ENCODE measurements at places on chromosomes 1 and 21.
A peak's percentile ranks its signal among the peaks of the same experiment; 100 is the strongest.

GRCh38 chr1:166156674-166157073 is 10.1 kb downstream of the FAM78B start:
- no peak for DNase-seq

DNA sequence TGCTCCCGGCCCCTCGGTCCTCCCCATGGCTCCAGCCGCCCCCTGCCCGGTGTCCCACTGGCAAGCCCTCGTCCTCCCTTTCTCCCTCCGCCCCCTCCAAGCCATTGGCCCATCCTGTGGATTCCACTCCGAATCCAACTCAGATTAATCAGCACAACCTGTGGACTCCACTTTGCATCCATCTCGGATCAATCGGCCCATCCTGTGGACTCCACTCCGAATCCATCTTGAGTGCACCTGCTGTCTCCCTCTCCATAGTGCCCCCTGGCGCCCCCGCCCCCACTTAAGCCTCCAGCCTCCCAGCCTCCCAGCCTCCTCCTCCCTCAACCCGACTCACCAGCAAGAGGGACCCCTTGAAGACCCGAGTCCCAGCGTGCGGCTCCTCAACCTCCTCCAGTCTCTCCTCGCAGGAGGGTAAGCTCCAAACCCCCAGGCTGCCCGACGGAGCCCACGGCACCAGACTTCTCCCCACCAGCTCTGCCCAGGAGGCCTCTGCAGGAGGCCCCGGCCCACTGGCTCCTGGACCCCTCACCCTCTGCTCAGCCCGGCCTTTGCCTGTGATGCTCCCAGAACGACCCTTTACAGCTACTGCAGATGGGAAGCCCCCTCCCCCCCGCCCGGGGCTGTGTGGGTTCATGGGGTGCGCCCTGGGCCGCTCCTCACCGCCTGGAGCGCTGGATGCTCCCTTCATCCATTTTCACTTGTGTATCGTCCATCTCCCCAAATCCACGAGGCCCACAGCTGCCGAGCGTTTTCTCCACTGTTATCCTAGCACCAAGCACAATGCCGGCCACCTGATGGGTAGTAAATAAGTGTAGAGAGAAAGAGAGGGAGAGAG is 40.6 kb upstream of the TSPEAR start:
- no peak for DNase-seq

GRCh38 chr1:75520862-75521475 is 89.9 kb downstream of the SLC44A5 start:
- no peak for DNase-seq

- DNase-seq = no peak
Observed at GRCh38 chr1:211521102-211521815, 29.3 kb upstream of the RD3 start.

DNA sequence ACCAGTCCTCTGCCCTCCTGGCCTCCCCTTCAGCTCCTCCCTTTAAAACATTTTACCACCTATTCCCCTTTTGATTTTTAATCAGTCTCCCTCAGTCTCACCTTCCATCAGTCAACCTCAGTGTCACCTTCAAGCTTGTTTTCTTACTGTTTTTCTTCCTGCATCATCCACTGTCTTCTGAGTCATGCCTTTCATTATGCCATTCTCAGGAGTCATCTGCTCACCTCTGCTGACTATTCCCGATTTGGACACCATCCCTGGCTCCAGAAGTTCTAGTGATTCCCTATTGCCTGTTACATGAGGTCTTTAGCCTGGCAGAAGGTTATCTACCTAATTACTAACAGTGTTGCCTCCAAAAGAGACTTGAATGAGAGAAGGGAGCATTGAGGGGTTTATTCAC is 23.9 kb downstream of the NFASC start:
- no peak for DNase-seq

GRCh38 chr1:12617901-12618660 is at the start of gene DHRS3:
TSS of gene DHRS3 (minus strand) at chr1:12618210. CDS start at chr1:12617348, 862 bp downstream.
- DNase-seq = no peak

DNA sequence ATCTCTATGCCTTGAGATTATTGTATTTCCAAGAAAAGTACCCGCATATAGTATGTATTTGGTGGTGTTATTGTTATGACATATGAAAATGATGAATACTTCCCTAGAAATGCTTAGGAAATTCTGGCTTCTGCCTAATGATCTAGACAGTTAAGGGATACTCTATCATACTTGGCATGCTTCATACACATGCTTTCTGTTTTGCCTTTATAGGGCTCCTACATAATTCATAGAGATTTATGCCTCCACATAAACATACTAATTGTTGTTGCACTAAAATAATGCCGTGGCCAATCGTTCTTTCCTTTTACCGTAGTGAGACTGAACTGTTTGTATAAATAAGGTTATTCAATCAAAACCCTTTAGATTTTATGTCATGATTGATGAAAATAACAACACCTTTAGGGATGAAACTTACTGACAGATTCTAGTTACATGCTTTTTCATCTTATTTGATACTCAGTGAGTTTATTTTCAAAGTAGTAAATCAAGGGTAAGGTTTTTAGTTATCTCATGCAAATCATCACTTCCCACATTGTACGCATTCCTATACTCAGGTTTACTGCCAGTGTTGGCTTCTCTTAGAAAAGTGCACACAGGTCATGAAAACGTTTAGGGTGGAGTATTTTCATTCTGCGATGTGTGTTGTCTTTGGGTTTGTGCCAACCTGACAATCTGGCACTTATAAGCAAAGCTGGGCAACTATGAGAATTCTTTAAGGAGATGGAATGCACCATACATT is 40.5 kb upstream of the SCYL3 start:
- peak; percentile 13 for DNase-seq

GRCh38 chr1:73914951-73915350 is 283.0 kb downstream of the LRRIQ3 start:
- DNase-seq = no peak

GRCh38 chr1:42674682-42675081 is 7.5 kb upstream of the YBX1 start:
- DNase-seq = no peak

- DNase-seq = no peak
Observed at GRCh38 chr1:37290718-37291117, 183.7 kb upstream of the ZC3H12A start.

GRCh38 chr1:200708769-200709168 is 29.9 kb upstream of the CAMSAP2 start:
- peak; percentile 28 for DNase-seq

DNA sequence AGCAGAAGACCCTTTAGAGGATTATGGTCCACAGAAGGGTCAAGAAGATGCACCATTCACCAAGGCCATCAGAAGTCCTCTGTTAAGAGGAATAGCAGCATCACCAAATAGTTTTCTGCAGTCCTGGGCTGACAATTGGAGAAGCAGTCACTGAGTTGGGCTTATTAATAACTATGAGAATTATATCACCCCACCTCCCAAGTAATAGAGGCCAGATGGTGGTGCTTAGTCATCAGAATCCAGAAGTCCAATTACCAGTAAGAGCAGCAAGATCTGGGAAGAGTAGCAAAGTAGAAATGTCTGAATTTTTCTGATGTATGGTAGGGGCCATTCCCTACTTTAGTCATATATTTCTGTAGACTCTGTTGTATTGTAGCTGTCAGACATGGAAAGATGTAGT is 6.1 kb upstream of the PSMA5 start:
- no peak for DNase-seq

- no peak for DNase-seq
Observed at GRCh38 chr1:174315239-174315638, 132.5 kb upstream of the GPR52 start.

GRCh38 chr1:3608154-3608553 is 3.2 kb downstream of the MEGF6 start:
- no peak for DNase-seq

DNA sequence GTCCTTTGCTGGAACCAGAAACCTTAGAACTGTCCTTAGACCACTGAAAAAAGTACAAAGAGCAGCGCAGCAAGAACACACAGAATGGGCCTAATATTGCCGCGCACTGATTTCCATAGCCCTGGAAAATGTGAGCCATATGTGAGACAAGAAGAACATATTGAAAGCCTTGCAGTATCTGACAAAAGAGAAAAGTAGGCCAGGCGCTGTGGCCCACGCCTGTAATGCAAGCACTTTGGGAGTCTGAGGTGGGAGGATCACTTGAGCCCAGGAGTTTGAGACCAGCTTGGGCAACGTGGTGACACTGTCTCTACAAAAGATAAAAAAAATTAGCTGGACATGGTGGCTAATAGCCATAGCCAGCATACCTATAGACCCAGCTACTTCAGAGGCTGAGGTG is 300.7 kb downstream of the RYR2 start:
- no peak for DNase-seq

DNA sequence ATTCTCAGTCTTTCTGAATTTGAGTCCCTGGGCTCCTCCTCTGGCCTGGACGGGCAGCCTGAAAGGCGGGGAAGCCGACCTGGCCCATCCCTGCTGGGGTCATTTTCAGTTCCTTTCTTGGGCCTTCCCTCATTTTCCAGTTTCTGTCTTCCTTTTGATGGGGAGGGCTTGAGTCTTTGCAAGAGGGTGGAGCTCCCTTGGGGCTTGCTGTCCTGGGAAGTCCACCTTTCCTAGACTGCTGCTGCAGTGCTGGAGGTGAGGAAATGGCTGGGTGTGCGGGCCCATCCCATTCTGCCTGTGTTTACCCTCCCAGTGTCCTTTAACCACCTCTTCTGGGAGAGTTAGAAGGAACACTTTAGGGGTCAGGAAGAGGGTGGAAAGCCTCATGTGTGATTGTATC is 40.4 kb upstream of the SYNC start:
- no peak for DNase-seq

DNA sequence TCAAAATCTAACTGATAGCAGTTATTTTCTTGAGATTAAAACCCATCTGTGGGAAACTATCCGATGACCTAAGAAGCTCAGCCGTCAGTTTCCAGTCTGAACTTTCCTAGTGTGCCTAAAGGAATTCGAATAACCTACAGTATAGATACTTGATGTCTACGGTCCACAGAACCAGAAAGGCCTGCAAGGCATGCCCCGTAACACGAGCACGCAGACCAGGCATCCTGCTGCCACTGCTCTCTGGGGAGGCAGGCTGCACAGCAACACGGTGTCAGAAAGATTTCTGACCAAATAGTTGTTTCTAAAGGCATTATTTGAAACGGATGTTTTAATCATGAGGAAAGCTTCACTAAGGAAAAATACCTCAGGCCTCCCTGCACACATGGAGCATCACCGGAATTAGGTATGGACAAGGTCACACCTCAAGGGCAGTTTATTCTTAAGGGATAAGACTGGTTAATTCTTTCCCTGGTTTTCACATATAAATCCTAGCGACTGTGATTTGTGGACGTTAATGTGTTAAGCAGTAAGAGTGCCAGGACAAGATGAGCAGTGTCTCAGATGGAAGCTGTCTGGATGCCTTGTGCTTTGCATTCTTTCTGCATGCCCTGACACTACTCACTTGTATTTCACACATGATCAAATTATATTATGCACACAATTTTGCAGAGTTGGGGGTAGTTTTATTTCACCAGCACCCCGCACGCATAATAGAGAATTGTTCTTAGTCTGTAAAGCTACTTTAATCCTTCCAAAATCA is 49.0 kb upstream of the NADK start:
- no peak for DNase-seq

GRCh38 chr21:34871026-34871908 is 177.8 kb downstream of the RUNX1 start:
- DNase-seq = no peak

DNA sequence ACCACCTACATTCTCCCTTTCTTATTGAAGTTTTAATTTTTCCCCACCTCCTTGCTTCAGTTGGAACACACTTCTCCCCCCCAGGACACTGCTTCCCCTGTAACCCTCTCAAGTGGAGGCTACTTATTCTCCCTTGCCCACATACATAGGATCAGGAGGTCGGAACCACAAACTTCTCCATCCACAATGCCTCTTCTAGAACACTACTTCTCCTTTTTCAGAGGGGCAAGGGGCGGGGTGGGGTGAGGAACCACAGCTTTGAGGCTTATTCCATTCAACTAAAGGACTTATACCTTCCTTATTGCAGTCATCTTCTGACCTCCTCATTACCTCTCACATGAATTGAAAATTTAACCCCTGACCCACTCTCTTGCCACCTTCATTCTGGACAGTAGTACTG is 81.3 kb downstream of the NEK7 start:
- DNase-seq = no peak

DNA sequence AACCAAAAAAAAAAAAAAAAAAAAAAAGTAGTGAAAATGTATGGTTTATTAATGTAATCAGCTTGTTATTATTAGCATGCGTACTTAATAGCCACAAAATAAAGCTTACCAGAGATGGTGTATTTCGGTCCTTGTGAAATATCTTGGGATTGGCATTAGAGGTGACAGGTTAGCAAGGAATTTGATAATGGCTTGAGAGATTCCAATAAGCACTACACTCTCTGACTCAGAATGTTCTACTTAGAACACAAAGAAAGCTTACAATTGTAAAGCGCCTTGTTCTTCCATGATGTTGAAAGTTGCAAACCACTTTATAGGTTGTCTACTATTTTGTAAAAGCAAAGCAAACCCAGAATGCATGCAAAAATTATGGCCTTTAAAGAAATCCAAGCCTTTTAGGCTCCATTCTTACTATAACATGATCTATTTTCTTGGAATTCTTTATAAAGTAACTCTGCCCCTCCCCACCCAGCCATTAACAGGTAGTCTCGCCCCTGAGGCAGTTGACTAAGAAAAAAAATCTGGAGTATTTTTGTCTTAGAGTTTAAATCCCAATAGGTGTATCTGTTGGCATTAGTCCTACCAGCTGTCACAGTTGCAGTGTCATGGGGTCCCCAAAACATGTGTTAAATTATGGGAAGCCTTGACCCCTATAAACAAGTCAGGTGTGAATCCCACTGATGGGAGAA is 129.2 kb downstream of the DHRS3 start:
- no peak for DNase-seq

- DNase-seq = no peak
Observed at GRCh38 chr1:204331847-204332487, 27.8 kb downstream of the PLEKHA6 start.

DNA sequence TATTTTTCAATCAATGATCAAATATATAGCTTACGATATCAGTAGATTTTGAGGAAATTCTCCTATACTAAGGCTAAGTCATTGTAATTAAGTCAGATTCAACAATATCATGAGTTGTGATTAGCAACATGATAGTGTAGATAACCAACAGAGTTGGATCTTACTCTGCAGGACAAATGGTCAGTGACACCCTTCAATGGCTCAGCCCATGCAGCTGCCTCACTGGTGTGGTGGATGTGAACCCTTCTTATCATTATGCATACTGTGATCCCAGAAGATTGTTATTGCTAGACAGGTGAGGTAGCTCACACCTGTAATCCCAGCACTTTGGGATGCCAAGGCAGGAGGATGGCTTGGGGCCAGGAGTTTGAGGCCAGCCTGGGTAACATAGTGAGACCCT is 5.6 kb downstream of the SLC16A1 start:
- DNase-seq = no peak

DNA sequence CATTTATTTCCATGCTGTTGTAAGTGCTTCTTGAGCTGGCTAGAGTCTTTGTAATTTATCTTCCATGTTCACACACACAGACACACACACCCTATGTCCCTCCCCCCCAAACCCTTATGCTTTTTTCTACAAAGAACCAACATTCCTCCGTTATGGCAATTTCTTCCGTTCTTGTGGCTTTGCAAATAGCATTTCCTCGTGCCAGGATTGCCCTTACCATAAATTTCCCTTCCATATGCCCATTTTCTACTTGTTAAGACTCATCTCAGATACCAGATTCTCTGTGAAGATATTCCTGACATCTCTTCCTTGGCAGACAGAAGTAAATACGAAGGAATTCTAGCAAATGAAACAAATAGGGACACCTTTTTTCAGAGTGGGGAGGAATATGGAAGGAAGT is 26.0 kb downstream of the RALGPS2 start:
- no peak for DNase-seq

- no peak for DNase-seq
Observed at GRCh38 chr1:232414100-232414499, 215.8 kb downstream of the SIPA1L2 start.
